ENCODE measurements at places on chromosomes 13 and 19. TPM values are rescaled to one million over a fixed set of nuclear protein-coding genes. Genes with fewer than 3 reads are reported as not detected.

DNA sequence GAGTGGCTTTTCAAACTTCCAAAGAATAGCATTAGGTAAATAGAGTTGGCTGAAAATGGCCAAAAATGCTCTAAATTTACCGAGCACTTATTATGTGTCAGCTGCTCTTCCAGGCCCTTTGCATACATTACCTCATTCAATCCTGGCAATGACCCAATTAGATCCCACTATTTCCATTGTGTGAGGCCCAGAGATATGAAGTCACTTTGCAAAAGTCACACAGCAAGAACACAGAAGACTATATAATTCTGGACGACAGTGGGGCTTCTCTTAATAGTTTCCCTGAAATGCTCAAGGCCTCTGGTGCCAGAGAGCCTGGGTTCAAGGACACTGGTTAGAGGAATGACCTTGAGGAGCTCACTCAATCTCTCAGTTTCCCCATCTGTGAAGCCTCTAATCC, 146.8 kb downstream of the IER2 start:
- no peak for DNase-seq

- no peak for DNase-seq
Observed at GRCh38 chr13:105177265-105177900, 1358.1 kb downstream of the EFNB2 start.

DNA sequence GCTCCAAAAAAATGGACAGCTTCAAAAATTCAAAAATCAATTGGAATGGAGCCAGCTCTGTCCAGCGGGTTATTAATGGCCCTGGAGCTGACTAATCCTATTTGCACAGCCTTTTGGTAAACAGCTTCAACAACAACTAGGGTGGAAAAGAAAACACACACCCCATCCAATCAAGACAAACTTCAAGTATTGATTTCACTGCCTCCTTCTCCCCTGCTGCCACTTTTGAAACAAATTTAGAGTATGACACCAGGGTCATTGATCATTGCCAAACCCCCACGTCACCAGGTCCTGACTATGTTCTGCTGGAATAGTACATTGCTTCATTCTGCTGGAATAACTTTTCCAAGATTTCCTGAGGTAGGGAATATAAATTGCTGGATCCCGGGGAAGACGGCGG, 56.8 kb upstream of the GTF3A start:
- no peak for DNase-seq

GRCh38 chr19:10686661-10687517, 14.3 kb upstream of the QTRT1 start:
- DNase-seq: no peak

- DNase-seq: no peak
Observed at GRCh38 chr13:46578590-46578975, 25.6 kb downstream of the LRCH1 start.

DNA sequence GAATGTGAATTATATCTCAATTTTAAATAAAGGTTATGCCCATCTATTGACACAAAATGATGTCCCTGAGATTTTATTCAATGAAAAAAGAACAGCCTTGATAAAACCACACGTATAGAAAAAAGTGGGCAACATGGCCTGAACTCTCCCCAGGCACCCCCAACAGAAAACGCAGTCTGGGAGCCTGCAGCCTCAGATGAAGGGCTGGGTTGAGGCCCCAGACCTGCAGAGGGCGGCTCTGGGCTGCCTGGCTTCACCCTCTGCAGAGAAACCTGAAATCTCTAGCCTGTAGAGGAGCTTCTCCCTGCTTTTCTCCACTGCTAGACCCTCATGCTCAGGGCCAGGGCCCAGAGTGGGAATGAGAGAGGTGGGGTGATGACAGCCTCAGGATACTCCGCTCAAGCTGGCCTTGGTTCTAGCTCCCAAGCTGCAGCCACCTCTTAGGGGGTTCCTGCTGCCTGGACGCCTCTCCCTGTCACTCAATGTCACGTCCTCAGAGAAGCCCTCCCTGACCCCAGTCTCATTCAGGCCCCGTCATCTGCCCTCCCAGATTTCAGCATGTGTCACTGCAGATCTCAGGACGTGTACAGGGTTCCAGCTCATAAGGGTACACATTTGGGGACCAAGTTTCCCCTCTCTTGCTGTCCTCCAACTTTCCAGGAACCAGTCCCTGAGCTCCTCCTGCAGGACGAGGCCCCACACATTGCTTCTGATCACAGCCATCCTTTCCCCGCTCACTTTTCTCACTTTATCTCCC, 1.8 kb downstream of the MBD3 start:
- peak; percentile 77 for DNase-seq

GRCh38 chr19:31174948-31175347, 174.3 kb downstream of the TSHZ3 start:
- DNase-seq: no peak

- DNase-seq: no peak
Observed at GRCh38 chr13:39892721-39893685, 237.5 kb downstream of the COG6 start.

GRCh38 chr19:43818500-43818899, 8.6 kb upstream of the ZNF283 start:
- DNase-seq: no peak

- DNase-seq: peak; percentile 56
Observed at GRCh38 chr19:42606660-42607351, 12.1 kb upstream of the CEACAM8 start.

DNA sequence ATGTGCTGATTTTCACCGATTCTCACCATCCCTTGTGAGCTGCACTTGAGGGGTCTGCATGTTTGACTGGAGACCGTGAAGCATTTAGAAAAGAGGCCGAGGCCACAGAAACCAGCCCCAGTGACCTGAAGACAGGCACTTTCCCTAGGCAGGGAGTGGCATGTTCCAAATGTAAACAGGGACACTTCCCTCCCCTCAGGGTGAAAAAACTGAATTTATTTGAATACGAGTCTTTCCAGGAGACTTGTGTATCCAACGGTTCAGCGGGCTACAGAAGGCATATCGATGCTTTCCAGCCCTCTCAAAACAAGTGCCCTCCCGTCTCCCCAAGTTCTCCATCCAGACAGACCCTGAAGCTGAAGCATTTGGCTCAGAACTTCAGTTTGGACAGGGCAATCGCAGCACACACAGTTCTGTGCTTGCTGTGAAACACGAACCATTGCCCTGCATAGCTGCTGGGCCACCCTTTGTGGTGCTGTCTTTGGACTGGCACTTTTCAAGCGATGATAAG, 106.1 kb downstream of the ZIC5 start:
- no peak for DNase-seq

DNA sequence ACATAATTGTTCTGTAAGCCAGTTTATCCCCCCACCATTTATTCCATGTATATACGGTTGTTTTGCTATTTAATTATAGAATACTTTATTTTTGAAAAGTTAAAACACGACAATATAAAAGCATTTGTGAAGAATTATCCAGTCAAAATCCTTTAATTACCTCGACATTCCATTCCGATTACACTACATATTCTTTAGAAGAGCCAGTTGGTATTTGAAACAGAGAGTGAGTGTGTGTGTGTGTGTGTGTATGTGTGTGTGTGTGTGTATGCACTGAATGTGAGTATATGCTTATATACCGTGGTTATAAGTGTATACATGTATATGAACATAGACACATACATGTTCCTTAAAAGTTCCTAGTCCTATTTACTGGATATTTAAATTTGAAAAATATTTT, 87.8 kb upstream of the KLF5 start:
- DNase-seq: no peak

DNA sequence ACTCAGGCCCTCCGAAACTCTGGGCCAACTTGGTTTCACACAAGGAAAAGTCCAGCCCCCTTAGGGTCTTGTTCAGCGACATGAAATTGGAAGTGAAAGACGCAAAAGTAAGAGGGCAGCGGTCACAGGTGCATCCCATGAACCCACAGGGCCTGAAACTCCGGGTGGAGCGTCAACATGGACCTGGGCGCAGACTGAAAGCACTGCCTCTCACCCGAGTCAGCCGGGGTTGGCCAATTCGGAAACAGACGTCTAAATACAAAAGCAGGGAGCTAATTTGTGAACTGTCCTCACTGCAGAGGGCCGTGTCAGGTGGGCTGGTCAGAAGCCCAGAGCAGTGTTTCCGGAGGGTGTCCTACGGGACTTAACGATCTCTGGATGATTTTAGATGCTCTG, 26.7 kb downstream of the ADPRHL1 start:
- DNase-seq: no peak

DNA sequence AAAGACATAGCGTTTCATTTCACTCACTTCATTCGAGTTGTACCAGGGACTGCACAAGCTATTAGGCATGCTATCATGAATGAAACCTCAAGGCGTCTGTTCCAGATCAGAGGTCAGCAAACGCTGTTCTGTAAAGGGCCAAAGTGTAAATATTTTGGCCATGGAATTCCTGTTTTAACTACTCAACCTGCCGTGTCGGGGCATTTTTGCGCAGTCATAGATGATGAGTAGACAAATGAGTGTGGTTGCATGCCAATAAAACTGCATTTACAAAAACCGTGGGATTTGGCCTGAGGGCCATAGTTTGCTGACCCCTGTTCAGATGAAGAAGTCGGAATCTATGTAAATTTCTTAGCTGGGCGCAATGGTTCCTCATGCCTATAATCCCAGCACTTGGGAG, 6.5 kb downstream of the INSR start:
- DNase-seq: no peak

DNA sequence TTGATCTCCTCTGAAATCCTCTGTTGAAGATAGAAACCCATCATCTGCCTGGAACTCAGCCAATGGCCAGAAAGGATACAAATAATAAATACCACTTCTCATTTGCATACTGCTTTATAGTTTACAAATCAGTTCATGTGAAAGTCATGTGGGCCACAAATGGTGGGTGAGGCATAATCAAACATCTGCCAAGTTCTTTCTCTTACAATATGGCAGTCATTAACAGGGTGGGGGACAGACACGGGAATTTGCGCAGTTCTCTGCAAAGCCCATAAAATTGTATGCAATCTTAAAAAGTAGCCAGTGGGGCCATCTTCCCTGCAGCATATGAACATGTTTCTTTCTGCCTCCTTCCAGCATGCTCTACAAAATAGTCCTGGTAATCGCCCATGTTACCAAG, 59.6 kb downstream of the NUFIP1 start:
- no peak for DNase-seq

DNA sequence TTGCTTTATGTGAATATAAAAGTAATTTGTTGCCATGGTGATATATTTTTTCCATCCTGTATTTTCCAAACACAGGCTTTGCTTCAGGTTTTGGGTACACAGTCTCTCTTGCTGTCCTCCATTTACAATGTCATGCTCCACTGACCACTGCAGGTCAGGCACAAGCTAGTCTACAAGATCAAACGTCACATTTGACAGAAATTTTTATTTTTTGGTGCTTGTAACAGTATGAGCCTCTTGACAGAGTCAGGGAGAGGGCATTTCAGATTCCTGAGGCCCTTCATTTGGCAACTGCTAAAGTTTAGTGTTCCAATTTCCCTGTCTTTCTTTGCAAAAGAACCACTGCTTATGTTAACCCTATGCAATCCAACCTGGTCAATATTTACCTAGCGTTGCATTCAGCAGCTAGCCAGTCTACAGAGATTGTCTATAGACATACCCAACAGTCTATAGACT, 175.0 kb downstream of the RFC3 start:
- DNase-seq: peak; percentile 57

DNA sequence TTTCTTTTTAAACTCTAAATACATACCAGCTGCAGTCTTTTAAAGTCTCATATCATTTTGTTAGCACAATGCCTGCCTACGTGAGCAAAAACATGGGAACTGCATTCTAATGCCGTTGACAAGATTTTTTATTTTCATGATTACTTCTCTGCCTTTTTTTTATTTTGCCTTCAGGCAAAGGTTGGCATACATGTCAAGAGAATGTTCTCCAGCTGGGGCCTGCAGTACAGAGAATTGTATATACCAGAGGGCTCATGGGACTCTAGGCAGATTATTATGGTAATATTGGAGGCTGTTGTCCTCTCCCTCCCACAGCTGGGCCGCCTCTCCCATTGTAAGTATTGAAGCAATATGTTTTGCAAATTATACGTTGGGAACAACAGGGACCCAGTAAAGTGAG, 53.9 kb upstream of the OBI1 start:
- no peak for DNase-seq

DNA sequence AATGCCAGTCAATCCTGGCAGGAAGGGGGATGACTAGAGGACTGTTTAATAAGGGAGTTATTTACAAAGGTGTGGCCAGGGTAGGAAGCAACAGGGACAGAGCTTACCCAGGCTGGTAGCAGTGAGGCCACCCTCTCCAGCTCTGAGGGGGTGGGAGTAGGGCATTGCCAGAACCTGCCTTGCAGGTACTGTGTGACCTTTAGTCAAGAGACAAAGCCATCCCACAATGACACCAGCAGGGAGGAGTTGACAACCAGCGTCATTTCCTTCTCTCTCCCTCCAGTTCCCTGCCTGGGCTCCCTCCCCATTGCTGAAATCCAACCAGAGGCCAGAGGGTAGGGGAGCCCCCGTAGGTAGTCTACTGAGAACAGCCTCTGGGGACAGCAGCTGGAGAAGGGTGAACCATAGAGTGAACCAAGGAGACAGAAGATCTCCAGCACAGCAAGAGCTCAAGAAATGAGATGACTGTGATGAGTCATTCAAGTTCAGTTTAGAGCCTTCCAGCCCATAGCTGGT, 33.3 kb upstream of the SPATA13 start:
- no peak for DNase-seq

GRCh38 chr19:19561946-19562664, 24.0 kb downstream of the CILP2 start:
- DNase-seq: no peak

DNA sequence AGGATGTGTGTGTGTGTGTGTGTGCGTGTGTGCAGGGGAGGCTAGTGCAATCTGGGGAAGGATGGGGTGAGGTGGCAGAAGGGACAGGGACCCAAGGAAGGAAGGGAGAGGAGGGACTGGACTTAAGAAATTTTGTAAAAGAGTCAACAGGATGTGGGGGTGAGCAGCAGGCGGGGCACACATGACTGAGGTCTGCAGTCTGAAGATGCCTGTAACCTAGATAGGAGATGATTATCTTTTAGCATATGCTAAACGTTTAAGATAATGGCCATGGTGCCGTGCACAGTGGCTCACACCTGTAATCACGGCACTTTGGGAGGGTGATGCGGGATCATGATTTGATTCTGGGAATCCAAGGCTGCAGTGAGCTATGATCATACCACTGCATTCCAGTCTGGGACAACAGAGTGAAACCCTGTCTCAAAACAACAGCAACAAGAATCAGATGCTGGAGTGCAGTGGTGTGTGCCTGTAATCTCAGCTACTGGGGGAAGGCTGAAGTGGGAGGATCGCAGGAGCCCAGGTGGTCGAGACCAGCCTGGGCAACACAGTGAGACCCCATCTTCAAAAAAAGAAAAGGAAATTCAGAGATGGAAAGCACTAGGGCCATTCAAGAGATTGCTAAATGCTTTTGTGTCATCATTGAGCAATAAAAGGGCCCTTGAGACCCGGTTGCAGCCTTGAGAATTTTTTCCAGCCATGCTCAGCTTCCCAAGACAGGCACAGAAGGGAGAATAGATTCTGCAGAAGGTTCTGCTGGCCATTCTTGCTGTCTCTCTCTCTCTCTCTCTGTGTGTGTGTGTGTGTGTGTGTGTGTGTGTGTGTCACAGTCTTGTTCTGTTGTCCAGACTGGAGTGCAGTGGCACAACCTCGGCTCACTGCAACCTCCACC, 3.8 kb upstream of the ZNF414 start:
- peak; percentile 52 for DNase-seq

- no peak for DNase-seq
Observed at GRCh38 chr13:29946093-29946492, 95.7 kb upstream of the UBL3 start.

LILRB3 gene
- total RNA-seq: not detected

TEX26 gene
- total RNA-seq: not detected

ZNF208 gene
- total RNA-seq: not detected

EHD2 gene
- total RNA-seq: not detected

CLDND2 gene
- 1.4 TPM for total RNA-seq

CEACAM20 gene
- not detected for total RNA-seq

ZNF136 gene
- 16.7 TPM for total RNA-seq

DHPS gene
- 101 TPM for total RNA-seq

LGALS7B gene
- not detected for total RNA-seq

ZNF253 gene
- total RNA-seq: 36.8 TPM
